Renal cortex interstitium (tissue), 15 donors: ENCODE measurements at places on chromosomes 16 and 17. TPM values are rescaled to one million over a fixed set of nuclear protein-coding genes. Genes with fewer than 3 reads are reported as not detected.

RHOT1 gene
- 62.5 TPM for polyA plus RNA-seq

SLC46A1 gene
- 12.5 TPM for polyA plus RNA-seq

HASPIN gene
- 2.7 TPM for polyA plus RNA-seq

CCDC200 gene
- polyA plus RNA-seq, result 12.3 TPM

ICAM2 gene
- polyA plus RNA-seq, result 28.7 TPM

SP2 gene
- polyA plus RNA-seq, result 22.4 TPM

PPP1R1B gene
- polyA plus RNA-seq, result 13.0 TPM

CDH3 gene
- 63.0 TPM for polyA plus RNA-seq

KRTAP1-5 gene
- not detected for polyA plus RNA-seq

HS3ST4 gene
- 0.65 TPM for polyA plus RNA-seq

SLC38A8 gene
- polyA plus RNA-seq, result not detected

HOXB4 gene
- 12.3 TPM for polyA plus RNA-seq

- no peak for DNase-seq
Observed at GRCh38 chr17:49597928-49598655, 22.4 kb downstream of the NXPH3 start.

- DNase-seq, result no peak
Observed at GRCh38 chr16:48124266-48124665, 31.5 kb downstream of the ABCC12 start.

- DNase-seq, result no peak
Observed at GRCh38 chr16:63896383-63897109, 1225.3 kb downstream of the CDH11 start.

- DNase-seq, result no peak
Observed at GRCh38 chr17:82013772-82014321, 8.8 kb downstream of the CENPX start.

DNA sequence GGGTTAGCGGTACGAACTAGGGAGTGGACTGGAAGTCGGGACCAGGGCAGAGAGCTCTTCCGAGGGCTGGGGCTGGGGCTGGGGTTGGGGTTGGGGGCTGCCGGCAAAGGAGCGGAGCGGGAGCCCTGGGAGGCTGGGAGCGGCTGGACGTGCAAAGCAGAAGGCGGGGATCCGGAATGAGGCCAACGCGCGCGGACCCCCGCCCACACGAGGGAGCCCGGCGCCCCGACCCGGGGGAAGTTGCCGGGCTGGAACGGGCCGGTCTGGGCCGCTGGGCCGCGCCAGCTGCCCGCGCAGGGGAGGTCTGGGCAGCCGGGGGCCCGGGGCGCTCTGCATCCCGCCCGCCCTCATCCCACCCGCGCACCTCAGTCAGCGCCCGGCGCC is 323 bp downstream of the ST3GAL2 start:
- DNase-seq, result no peak

- DNase-seq, result no peak
Observed at GRCh38 chr17:13253733-13254410, 236.0 kb upstream of the ELAC2 start.

GRCh38 chr17:42706732-42707131 is 24.4 kb downstream of the CNTNAP1 start:
- DNase-seq, result no peak

DNA sequence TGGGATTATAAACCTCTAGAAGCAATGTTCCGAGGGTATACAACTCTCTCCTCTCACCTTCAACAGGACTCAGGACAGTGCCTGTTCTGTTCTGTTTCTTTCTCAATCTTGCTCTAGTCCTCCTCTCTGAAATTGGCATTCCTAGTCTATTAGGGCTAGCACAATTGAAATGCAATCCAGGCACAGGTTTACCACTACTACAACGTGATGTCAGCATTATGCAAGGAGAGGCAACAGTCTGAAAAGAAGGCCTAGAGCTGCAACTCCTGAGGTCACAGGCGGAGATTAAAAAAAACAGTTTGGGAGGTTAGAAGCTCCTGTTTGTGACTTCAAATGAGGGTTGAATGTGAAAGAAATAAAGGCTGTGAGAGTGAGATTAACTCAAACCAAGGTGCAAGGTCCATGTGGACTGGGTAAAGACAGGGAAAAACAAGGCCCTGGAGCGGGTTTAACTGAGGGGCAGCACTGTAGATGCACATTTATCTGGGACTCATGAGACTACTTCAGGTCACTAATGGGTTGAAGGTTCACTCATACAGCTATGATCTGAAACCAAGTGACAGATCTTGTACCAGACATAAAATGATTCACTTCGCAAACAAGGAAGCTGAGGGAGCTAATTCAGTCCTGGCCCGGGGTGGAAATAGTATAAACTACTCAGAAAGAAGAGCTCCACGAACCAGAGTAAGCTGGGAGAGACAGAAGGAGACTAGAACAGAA is 16.8 kb downstream of the AMFR start:
- DNase-seq, result no peak

- peak; percentile 41 for DNase-seq
Observed at GRCh38 chr17:74176546-74177001, 26.9 kb upstream of the RPL38 start.

GRCh38 chr16:2692948-2693651 is 10.8 kb downstream of the KCTD5 start:
- DNase-seq, result peak; percentile 39

- no peak for DNase-seq
Observed at GRCh38 chr16:51487880-51488279, 336.8 kb upstream of the SALL1 start.

DNA sequence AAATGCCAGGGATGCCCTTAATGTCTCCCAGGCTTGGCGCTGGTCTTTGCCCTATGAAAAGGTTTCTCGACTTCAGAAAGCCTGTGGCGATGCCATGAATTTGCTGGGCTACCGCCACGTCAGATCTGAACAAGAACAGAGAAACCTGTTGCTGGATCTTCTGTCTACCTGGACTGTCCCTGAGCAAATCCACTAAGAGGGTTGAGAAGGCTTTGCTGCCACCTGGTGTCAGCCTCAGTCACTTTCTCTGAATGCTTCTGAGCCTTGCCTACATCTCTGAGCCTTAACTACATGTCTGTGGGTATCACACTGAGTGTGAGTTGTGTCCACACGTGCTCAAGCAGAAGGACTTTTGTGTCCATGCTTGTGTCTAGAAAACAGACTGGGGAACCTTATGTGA is 11.4 kb downstream of the CHST4 start:
- no peak for DNase-seq

DNA sequence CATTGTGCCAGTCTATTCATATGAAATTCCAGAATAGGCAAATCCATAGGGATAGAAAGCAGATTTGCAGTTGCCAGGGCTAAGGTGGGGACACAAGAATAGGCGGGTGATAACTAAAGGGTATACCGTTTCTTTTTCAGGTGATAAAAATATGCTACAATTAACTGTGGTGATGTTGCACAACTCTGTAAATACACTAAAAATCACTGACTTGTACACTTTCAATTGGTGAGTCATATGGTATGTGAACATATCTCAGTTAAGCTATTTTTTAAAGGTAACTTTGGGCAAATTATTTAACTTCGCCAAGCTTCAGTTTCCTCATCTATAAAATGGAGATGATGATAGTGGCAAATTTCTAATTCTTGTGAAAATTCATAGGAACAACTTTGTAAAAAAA is 65.9 kb downstream of the CDYL2 start:
- no peak for DNase-seq
